ENCODE measurements at places on chromosomes 5 and 9. TPM values are rescaled to one million over a fixed set of nuclear protein-coding genes. Genes with fewer than 3 reads are reported as not detected.
A peak's percentile ranks its signal among the peaks of the same experiment; 100 is the strongest.

DNA sequence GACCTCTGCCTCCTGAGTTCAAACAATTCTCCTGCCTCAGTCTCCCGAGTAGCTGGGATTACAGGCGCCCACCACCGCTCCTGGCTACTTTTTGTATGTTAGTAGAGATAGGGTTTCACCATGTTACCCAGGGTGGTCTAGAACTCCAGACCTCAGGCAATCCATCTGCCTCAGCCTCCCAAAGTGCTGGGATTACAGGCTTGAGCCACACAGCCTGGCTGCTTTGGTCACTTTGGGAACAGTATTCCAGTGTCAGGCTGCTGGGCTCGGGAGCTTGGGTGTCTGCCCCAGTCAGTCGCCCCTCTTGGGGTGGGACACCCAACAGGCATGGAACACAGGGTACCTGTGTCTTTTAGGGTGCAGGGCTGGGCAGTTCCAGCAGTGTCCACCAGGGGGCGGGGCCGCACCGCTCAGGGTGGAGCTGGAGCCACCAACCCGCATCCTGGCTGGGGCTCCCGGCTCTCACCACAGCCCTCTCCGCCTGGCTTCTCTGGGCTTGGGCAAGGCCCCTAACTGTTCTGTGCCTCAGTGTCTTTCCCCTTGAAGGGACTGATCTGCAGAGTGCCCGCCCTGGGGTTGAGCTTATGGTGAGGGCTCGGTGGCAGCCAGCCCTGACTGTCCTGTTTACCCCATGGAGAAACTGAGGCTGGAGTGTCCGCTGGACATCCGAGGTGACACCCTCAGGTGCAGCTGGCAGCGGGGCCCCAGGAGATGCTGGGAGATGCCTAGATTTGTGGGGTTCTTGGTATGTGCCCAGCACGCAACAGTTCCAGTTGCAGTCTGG lies 6.4 kb upstream of the RNU6ATAC start:
- no peak for DNase-seq

DNA sequence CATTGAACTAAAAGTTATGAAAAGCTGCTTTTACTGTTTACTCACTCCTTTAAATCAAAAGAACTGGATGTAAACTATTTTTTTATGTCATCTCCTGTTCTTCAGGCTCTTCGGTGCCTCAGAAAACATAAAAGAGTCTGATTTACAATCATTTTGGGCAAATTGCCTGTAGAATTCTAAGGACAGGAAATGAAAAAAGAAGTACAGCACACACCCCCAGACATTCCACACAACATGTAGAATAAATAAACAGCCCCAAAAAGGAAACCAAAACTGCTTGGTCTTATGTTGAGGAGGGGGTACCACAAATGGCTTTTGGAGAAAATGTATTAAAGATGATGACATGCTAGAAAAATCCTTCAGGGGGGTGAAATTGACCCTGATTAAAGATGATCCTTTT lies 57.2 kb downstream of the ITGA1 start:
- no peak for DNase-seq

GRCh38 chr9:101119206-101119819 lies 90.8 kb downstream of the PLPPR1 start:
- DNase-seq = peak; percentile 55

GRCh38 chr5:135106610-135107471 lies 72.8 kb upstream of the PITX1 start:
- no peak for DNase-seq

RASGRF2 gene
- 0.14 TPM for total RNA-seq

- DNase-seq = no peak
Observed at GRCh38 chr9:81829195-81829882, 98.9 kb upstream of the SPATA31D4 start.

DNA sequence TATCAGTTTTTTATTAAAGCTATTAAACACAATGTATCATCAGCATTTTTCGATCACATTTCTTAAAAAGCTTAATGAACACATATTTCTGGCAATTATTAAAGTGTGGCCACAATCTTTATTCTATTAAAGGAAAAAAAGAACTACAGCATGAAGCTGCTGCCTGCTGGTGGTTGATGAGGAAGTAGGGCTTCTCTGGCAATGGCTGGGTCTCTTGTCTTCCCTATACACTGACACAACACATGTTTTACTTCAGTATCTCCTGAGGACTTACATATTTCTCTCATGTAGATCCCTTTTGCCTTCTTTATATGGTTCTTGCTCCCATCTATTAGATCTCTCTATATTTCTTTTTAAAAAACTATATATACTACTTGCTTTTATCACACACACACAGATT lies 590.7 kb downstream of the RAB3C start:
- no peak for DNase-seq

PPP3R2 gene
- total RNA-seq = not detected

DNA sequence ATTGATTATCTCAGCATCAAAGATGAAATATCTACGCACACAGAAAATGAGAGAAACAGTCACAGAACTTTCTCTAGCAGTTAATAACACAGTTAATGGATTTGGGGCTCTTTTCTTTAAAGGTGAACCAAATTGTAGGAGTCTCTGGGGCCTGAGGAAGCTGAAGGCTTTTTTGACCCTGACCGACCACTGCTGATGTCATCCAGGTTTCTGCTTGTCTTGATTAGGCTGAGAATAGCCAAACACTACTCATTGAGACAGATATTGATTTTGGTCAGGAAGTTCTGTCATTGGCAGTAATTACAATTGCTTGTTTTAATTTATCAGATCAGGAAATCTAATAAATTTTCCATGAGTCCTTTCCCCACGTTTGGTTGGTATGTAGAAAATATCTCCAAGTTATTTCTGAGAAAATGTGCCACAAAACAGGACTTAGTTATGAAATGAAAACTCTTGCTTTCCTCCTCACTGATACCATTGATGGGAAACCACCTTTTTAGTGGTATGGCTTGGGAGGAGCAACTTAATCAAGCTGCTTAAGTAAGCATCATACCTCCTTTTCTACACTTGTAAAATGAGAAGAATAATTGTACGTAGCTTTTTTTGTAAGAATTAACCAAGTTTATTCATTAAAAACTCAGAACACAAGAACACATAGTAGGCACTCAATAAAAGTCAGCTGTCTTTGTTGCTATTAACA lies 19.7 kb downstream of the CARTPT start:
- DNase-seq = no peak

TXNDC8 gene
- total RNA-seq = not detected

DNA sequence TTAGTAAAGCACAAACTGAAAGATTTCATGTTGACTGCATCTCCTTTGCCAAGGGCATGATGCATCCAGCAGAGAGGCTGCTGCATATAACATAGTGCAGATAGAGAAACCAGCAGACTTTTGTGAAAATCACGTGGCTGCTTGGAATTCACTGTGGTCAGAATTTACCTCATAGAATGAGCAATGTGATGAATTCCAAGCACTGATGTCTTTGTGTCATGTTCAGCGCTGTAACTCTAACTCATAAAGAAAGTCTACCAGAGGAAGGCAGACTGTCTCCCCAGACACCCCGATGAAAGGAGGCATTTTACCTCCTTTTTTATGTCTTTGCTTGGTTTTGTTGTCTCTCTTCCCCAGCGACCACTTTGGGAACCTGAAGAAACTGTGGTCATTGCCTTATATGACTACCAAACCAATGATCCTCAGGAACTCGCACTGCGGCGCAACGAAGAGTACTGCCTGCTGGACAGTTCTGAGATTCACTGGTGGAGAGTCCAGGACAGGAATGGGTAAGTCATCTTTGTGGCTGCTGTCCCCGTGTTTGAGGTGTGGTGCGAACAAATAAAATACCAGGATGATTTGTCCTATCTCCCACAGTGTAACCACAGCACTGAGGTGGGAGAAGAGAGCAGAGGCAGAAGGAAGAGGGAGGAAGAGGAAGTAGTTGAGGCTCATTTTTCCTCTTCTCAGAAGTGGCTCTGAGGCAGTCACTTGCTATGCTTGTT lies 42.0 kb downstream of the ITK start:
- no peak for DNase-seq

- DNase-seq = no peak
Observed at GRCh38 chr9:137748741-137749140, 128.8 kb upstream of the CACNA1B start.

IFNK gene
- not detected for total RNA-seq

TERT gene
- 5.6 TPM for total RNA-seq

GRCh38 chr5:149429839-149430721 lies 51.0 kb upstream of the IL17B start:
- no peak for DNase-seq

GRCh38 chr9:6564360-6564759 lies 81.2 kb downstream of the GLDC start:
- no peak for DNase-seq

TRIM23 gene
- 12.7 TPM for total RNA-seq

DNA sequence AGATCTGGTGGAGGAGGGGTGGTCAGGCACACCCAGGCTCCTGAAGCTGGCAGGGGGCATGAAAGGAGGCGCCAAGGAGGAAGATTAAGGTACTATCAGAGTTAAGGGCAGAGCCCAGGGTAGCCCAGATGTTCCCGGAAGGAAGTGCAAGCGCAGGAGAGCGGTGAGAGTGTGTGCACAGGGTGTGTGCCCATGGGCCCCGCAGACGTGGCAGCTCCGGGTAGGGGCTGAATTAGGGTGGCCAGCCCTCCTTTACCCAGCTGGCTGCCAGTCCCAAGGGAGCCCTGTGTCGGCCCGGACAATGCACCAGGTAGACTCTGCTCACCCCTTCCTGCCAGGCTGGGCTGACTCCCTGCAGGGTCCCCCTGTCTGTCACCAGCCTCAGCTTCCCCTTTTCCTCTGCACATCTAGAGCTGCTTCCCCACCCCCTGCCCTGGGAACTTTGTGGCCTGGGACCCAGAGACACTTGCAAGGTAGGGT lies at the start of gene SMIM33:
Gene SMIM33, plus strand, starts transcription at position 184 of the 480 bp plus-strand sequence. Its CDS starts 118 bp downstream, at position 302.
- no peak for DNase-seq

GRCh38 chr9:16213781-16214515 lies 656.5 kb downstream of the BNC2 start:
- DNase-seq = no peak

GRCh38 chr5:120657104-120657503 lies 193.0 kb downstream of the PRR16 start:
- DNase-seq = no peak

ST8SIA4 gene
- total RNA-seq = 5.9 TPM

DNA sequence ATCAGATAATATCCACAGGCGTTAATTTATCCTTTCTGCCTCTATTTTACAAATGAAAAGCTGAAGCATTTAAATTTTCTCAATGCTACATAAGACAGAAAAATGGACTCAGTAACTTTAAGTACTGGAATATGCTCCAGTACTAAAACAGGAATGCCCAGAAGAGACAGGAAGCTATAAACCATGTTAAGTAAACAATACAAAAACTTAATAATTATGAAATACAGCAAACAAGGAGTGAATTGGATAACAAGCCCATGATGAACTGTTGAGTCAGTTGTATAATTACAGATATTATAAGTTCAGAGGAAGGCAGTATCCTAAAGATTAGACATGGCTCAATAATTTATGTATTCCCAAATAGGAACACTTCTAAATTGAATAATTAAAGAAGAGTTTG lies 148.5 kb downstream of the CHSY3 start:
- DNase-seq = no peak

ESM1 gene
- not detected for total RNA-seq

PCDHA9 gene
- 1.4 TPM for total RNA-seq

GRCh38 chr9:125393426-125393825 lies 131.8 kb downstream of the GAPVD1 start:
- DNase-seq = no peak

SPARC gene
- 422 TPM for total RNA-seq

KCNV2 gene
- total RNA-seq = not detected

DNA sequence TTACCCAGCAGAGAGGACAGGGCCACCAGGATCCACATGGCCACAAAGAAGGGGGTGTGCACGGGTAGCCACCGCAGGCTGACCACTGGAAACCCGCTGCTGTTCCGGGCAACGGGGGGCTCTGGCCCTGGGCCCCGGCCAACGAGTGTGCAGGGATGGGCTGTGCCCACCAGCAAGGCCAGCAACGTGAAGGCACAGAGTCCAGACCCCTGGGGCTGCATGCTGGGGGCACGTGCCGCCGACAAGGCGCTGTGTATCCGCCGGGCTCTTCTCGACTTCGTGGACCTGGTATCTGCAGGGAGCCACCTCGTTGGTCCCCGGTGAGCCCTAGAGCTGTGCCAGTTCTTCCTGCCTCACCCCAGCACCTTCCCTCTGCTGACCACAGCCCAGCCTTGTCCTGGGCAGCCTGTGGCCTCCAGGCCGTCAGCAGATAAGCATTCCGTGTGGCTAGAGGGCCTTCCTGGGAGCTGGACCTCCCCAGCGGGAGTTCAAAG lies 42.2 kb upstream of the CEP72 start:
- DNase-seq = no peak

GRCh38 chr9:114864471-114864870 lies 58.6 kb upstream of the TNFSF15 start:
- no peak for DNase-seq

- DNase-seq = no peak
Observed at GRCh38 chr9:35826071-35826701, 2.3 kb downstream of the FAM221B start.

- no peak for DNase-seq
Observed at GRCh38 chr9:100578610-100579009, 731 bp downstream of the CAVIN4 start.

ZFYVE16 gene
- total RNA-seq = 65.2 TPM

DNA sequence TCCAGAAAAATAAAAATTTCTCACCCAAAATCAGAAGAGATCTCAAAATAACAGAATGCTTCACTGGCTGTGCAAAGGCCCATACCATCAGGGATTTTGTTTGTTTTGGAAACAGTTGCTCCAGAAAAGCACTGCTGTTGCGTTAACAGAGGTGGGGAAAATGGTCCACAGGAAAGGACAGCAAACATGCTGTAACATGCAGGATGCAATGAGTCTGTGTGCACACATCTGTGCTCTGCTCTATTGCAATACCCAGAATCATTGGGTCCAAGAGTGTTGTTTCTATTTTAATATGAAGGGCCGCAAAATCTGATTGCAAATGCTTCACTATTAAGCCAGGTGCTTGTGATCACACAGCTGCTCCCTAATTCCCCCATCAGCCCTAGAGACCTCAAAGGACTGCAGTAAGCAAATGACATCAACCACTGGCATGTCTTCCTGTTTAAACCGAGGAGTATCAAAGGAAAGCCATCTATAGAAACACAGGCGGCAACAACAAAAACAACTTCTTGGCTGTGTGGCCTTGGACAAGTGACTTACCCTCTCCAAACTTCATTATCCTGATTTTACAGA lies 141.0 kb downstream of the DCP2 start:
- DNase-seq = no peak

DNA sequence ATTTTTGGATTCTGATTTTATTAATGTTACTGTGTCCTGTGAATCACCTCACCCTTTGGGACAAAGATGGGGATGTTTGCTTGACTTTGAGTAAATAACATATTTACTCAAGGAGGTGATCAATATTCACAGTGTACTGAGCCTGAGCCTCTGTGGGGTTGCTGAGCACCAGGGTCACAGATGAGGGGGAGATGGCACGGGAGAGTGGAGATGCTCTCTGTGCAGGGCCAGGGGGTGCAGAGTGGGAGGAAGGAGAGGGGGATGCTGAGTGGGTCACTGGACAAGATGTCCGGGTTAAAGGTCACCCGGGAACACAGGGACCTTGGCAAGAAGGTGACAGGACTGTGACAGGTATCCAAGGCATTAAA lies 4.0 kb downstream of the SQSTM1 start:
- DNase-seq = no peak

- no peak for DNase-seq
Observed at GRCh38 chr9:69149321-69149807, 24.7 kb upstream of the TJP2 start.

GABRP gene
- not detected for total RNA-seq

PCDHGA10 gene
- 18.4 TPM for total RNA-seq

Data from neural crest cell (in vitro differentiated cells).